ENCODE measurements at places on chromosomes 2 and 18. TPM values are rescaled to one million over a fixed set of nuclear protein-coding genes. Genes with fewer than 3 reads are reported as not detected.

The DUSP11 gene
- 42.4 TPM for total RNA-seq

The UCN gene
- 2.3 TPM for total RNA-seq

The OLA1 gene
- total RNA-seq = 121 TPM

The CAPN14 gene
- total RNA-seq = not detected

The COA5 gene
- total RNA-seq = 22.1 TPM

The ORC2 gene
- total RNA-seq = 14.2 TPM

The GPR75 gene
- total RNA-seq = 2.6 TPM

The KCNS3 gene
- 1.2 TPM for total RNA-seq

The IL1R2 gene
- total RNA-seq = 0.73 TPM

The CD226 gene
- 0.06 TPM for total RNA-seq

The AMMECR1L gene
- 20.3 TPM for total RNA-seq

The TUBA3D gene
- not detected for total RNA-seq

The INHA gene
- 0.20 TPM for total RNA-seq

The PCGF1 gene
- 35.4 TPM for total RNA-seq

The TRABD2A gene
- 9.9 TPM for total RNA-seq

The GREB1 gene
- total RNA-seq = 2.8 TPM

The POTEI gene
- total RNA-seq = 0.01 TPM

The CCDC141 gene
- not detected for total RNA-seq

The DDX18 gene
- 82.2 TPM for total RNA-seq
